ENCODE measurements at places on chromosomes 11 and 22.

GRCh38 chr11:86211619-86212018 lies 32.9 kb upstream of the EED start:
- DNase-seq = no peak

DNA sequence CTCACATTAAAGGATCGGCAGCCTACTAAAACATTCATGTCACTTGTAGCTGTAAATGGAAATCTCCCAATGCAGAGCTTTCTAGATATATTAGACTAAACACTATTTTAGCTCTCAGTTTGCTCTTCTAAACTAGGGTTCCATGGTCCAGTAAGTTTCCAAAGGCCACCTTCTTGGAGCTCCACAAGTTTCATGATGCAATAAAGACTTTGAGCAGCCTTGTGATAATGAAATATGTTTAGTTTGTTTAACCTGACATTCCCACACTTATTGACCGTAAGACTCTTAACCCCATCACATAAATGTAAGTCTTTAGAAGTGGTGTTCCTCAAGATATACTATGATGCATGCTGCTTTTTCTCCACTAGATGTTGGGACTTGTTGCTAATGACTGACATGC lies 87.7 kb downstream of the TRIM44 start:
- DNase-seq = no peak

DNA sequence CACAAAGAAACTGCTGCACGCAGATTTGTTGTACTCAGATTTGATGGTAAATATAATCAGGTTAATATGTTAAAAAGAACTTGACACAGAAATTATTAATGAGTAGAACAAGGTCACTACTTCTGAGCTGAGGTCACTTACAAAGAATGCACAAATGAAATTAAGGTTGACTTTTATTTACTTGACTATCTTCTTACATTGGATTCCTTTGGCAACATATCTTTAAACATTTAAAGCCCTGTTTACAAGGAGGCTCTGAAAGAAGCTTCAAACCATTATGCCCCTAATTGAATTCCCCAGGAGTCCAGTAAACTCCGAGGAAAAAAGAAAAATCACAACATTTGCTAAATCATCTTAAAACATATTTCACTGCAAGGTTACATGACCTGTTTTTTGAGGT lies 245.5 kb downstream of the SOX6 start:
- DNase-seq = no peak

- no peak for DNase-seq
Measured at GRCh38 chr11:15783619-15784018, 572.7 kb downstream of the SOX6 start.

GRCh38 chr11:133524488-133524887 lies 7.8 kb downstream of the OPCML start:
- no peak for DNase-seq

DNA sequence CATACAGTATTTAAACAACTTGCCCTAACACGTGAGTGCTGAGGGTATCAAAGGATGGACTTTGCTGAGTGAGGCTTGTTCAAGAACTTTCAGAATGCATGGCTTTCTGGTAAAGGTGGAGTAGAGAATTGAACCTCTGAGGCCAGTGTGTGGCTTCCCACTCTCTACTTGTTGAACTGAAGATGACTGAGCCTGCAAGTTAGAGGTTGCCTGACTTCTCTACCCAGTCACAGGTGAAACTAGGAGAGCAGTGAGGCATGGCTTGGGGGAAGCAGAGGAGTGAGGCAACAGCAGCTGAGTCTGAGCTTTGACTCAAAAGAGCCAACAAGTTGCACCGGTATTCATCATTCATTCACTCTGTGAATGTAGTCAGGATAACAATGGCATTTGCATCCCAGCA lies 256.4 kb upstream of the SESN3 start:
- no peak for DNase-seq

GRCh38 chr11:77195071-77195755 lies 67.2 kb downstream of the MYO7A start:
- DNase-seq = no peak

- DNase-seq = no peak
Measured at GRCh38 chr11:113446112-113446511, 29.1 kb downstream of the DRD2 start.

- DNase-seq = no peak
Measured at GRCh38 chr11:19511413-19512183, 201.0 kb upstream of the NAV2 start.

DNA sequence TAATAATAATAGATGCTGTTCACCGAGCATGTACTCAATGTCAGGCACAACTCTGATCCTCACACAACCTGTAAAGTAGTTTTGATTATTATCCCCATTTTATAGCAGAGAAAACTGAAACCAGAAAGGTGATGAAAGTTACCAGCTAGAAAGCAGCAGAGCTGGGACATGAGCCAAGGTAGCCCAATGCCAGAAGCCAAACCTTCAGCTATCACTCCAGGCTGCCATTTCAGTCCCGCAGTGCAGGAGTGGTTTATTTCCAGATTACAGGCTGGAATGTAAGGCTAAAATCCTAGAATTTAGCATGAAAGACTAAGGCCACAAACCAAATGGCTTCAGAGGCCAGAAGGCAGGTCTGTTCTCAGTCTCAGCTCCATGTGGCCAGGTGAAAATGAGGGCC lies 108.8 kb downstream of the TENM4 start:
- DNase-seq = no peak

DNA sequence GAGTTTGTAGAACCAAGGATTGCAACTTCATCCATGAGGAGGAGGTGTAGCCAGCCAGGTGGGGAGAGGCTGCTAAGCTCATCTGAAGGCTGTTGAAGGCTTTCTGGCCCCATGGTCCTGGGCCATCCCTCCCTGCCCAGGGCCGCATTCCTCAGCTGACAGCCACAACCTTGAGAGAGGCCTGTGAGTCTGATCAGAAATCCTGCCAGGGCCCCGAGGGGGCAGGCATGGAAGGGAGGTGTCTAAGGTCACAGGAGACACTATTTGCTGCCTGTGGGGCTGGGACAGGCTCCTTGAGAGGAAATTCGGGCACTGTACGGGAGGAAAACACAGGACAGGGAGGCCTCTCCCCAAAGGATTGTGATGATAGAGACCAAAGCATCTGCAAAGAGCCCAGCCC lies 88.1 kb upstream of the IGLL5 start:
- DNase-seq = no peak

- DNase-seq = peak; percentile 7
Measured at GRCh38 chr11:90803366-90803765, 580.5 kb upstream of the CHORDC1 start.

DNA sequence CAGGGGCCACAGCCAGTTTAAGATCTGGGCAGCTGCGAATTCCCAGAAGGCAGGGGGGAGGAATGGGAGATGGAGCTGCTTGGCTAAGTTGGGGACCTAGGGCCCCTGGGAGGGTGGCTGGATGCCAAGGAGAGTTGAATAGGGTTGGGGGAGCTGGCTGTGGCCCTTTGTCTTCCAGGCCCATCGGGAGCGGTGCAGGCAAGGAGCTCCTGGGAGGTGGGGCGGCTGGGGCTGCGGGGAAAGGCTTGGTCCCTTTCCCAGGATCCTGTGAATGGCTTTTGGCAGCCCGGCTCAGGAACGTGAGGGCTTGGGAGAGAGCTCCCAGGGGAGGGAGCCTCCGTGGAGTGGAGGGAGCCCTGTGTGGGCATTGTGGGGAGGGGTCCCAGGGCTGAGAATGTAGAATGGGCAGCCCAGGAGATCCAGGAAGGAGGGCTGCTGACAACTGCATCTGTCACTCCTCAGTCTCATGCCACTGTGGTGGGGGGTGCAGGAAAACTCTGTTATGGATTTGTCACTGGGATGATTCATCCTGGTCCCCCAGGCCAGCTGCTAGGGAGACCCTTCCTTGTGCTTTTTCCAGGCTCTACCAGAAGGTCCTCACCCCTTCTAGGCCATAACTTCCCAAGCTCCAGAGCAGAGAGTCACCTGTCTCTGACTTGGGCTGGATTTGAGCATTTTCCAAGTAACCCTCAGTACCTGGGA lies 6.0 kb downstream of the FREY1 start:
- no peak for DNase-seq

DNA sequence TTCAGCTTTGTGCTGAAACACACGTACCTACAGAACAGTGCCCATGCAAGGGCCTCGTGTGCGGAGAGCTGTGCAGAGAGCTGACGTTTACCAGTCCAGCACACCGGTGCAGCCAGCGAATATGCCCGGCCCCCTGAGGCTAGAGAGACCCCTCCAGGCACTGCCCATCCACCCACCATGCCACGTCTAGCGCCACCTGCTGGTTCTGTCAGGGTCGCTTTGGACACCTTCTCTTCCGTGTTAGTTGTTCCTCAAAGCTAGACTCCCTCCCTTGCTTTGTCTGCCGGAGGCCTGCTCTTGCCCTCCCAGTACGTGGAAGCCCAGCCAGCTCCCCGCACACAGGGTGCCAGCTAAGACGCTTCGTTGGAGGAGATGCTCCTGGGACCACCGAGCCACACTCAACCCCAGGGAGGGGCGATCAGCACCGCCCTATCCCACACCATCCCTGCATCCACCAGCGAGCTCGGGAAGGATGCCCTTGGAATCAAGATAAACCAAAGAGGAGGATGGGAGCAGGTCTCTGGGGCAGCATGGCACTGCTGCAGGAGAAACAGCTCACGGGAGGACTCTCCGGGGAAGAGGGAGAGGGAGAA lies 43.4 kb downstream of the CPT1A start:
- DNase-seq = no peak

- no peak for DNase-seq
Measured at GRCh38 chr11:132220474-132220873, 850.1 kb downstream of the NTM start.

DNA sequence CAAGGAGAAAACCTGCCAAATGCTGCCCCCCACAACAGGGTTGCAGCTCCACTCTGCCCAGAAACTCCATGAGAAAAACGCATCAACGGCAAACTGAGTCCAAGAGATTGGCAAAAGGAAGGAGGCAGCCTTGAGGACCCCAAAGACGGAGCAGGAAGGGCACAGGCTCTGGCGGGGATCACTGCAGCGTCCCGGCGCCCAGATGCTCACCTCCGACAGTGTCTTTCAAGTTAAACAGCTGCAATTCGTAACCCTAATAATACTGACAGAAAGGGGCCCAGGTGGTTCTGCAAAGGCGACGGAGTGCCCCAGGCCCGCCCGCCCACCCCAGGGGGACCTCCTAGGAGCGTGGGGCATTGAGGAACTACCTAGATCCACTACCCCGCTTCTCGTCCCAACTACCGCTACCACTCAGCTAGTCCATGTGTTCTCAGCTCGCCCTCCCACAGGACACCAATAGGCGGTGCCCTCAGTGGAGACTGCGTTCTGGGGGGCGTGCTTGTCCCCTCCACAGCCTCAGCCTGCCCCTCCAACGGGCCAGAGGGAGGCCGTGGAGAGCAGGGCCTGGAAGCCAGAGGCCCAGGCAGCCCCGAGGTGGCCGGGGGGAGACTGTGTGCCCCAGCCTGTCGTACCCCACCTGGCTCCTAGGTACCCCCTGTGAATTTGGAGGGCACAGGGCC lies 127.4 kb downstream of the PHF21B start:
- DNase-seq = no peak

GRCh38 chr22:47113853-47114415 lies 351.5 kb downstream of the TBC1D22A start:
- no peak for DNase-seq

DNA sequence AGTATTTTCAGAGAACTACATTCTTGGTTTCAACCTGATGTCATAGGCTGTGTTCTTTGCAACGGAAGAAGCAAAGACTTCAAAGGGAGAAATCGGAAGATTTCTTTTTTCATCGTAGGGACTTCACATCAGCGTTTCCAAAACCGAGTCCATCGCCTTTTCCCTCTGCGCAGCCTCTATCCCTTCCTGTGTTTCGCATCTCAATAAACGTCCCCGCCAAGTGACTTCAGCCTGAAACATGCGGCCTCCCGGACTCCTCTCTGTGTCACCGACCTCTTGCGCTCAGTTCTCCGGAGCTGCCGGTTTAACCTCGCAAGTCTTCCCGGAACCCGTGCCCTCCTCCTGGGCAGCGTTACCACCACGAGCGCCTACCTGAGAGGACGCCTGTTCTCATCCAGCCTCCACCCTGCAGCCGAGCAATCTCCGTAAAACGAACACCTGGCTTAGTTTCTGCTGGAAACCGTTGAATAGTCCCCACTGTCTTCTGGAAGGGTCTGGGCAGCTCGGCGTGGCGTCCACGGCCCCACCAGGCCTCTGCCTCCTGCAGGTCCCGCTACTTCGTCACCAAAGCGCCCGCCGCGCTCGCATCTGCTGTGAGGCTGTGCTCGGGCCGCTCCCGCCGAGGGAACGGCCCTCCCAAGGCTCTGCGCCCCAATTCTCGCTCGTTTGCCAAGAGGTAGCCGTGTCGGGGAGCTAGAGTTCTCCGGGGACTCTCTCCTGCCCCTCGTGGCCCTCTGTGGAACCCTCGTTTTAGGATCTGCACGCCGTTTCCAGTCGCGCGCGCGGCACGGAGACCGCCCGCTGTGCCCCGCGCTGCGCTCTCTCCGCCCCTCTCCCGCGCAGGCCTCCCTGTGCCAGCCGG lies at the start of gene GLB1L3:
GLB1L3 (plus strand) TSS at position 846 of the 862 bp plus-strand sequence. CDS start 362 bp downstream, outside the sequence.
- no peak for DNase-seq

DNA sequence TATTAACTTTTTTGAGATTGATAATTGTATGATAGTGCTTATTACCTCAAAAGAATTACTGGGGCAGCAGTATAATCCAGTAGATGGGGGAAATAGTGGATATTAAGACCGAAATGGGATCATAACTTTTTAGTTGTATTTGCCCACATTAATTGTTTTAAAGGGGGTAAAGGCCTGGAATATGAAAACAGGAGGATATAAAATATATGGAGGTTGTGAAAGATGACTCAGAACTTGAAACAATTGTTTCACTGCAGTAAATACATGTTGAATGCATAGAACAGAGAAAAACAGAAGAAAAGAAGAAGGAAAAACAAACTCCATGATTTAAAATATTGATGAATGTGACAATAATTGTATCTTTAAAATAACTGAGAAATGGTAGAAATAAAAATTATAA lies 94.1 kb upstream of the VPREB1 start:
- no peak for DNase-seq

DNA sequence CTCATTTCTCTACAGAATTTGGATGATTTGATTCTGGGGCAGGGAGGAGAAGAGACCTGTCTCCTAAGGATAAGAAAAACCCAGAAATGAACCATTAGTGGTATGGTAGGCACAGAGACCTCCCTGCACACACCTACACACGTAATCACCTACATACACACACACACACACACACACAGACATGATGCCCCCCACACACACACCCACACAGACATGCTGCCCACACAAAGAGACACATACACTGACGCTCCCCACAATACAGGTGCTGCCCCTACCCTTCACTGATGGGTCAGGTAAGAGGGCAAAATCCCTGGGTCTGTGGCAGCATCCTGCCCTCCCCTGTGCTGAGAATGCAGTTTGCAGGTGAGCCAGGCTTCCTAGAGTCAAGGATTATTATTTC lies 1.1 kb upstream of the SYT7 start:
- DNase-seq = no peak

- no peak for DNase-seq
Measured at GRCh38 chr22:45420539-45420938, 7.0 kb downstream of the RIBC2 start.

- DNase-seq = no peak
Measured at GRCh38 chr11:45967506-45967905, 45.0 kb downstream of the LARGE2 start.

DNA sequence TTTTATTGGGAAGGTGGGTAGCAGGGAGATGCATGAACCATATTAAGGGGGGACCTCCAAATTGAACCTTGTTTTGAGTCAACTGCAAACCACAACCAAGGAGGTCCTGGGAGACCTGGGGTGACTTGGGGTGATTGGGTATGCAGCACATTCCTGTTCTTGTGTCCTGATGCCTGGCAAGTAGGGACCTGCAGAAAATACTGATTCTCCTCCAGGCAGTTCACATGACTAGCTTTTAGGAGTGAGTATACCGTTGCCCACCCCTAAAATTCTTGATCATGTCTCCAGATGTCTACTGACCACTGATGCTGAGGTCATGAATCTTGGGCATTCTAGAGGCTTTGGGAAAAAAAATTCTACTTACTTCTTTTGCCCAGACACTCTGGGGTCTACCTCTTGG lies 6.3 kb downstream of the EHF start:
- DNase-seq = no peak
